Uterus (tissue), 4 donors: ENCODE measurements at places on chromosomes 5 and 9. TPM values are rescaled to one million over a fixed set of nuclear protein-coding genes. Genes with fewer than 3 reads are reported as not detected.

DNA sequence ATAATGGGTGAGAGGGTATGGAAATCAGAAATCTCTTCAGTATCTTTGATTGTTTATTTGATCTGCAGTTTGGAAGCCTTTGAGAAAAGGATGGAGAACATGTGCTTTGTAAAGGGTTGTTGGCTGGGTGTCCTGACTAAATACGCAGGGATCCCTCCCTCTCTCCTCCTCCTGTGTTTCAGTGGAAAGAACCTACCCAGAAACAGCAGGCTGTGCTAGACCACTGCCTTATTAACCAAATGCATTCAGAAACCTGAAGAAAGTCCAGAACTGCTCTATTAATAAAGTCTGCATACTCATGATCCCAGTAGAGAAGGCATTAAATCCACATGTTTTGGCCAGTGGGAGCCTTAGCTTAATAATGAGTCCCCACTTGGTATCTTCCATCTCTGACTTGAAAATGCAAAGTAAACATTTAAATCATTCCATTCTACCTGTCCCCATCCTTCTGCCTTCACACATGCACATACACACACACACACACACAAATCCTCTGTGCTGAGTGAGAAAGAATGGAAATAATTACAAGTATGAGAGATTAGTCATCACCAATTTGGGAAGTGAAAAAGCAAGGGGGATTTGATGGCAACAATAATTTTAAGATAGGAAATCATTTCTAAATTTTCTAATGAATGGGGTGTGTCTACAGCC is 10.0 kb upstream of the LECT2 start:
- no peak for DNase-seq

Gene DMRT2
- not detected for total RNA-seq

Gene SOHLH1
- not detected for total RNA-seq

- no peak for DNase-seq
Measured at GRCh38 chr5:96709152-96709821, 47.1 kb downstream of the CAST start.

- no peak for DNase-seq
Measured at GRCh38 chr9:4894076-4894475, 91.0 kb upstream of the JAK2 start.

GRCh38 chr5:115947260-115947659 is 15.0 kb upstream of the LVRN start:
- no peak for DNase-seq

Gene ZNF883
- total RNA-seq = 6.6 TPM

Gene C9orf85
- total RNA-seq = 8.2 TPM

- DNase-seq = no peak
Measured at GRCh38 chr5:143041-143440, 48.3 kb upstream of the LRRC14B start.

DNA sequence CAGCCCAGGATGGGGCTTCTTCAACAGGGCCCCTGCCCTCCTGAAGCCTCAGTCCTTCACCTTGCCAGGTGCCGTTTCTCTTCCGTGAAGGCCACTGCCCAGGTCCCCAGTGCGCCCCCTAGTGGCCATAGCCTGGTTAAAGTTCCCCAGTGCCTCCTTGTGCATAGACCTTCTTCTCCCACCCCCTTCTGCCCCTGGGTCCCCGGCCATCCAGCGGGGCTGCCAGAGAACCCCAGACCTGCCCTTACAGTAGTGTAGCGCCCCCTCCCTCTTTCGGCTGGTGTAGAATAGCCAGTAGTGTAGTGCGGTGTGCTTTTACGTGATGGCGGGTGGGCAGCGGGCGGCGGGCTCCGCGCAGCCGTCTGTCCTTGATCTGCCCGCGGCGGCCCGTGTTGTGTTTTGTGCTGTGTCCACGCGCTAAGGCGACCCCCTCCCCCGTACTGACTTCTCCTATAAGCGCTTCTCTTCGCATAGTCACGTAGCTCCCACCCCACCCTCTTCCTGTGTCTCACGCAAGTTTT is 23.6 kb downstream of the PCDHGC5 start:
- DNase-seq = peak; percentile 87

DNA sequence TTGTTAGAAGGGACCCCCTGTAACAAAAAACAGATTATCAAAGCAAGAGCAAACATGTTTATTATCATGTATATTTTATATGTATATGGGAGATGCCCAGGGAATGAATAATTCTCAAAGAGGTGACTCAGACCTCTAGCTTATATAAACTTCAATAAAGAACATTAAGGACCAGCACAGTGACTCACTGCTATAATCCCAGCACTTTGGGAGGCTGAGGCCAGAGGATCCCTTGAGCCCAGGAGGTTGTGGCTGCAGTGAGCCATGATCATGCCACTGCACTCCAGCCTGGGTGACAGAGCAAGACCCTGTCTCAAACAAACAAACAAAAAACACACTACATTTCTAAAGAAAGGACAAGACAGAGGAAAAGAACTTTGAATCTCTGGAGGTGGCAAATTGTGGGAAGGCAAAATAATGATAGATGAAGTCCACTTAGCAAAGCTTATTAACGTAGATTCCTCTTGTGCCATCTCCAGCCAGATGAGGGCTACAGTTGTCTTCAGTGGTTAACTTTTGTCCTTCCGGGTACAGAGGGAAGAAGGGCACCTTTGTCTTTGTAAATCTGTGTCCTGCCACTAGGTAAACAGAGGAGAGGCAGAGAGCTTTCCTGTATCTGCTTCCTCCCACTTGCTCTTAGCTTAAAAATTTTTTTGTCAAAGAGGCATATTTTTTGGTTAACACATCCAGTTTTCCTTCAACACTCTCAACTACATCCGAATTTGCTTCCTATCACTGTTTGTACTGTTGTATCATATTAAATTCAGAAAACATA is 7.5 kb upstream of the RFK start:
- no peak for DNase-seq

Gene CYLC2
- total RNA-seq = not detected

DNA sequence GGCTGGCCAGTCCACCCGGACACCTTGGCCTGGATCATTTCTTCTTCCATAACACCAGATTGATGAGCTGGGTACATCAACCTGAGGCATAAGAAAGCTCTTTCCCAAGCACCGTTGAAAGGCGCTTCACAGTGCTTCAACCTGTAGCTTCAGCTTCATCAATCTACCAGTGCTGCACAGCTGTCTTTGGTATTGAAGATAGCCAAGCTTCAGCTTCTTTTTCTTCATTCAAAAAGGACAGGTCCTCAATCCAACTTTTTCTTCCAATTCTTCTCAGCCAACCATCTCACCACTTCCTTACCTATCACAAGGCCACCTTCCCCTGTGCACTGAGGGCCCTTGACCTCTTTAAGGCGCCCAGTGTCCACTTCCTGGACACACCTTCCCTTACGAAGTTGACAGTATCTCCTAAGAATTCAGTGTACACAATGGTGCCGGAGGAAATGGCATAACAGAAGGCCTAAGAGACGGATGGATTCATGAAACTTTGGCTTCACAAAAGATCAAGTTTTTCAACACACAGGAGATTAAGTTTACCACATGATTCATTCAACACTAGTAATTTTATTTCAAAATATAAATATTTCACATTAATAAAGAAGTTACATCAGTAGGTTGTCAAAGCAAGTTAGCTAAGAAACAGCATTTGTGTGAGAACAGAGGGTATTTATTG is 1.4 kb upstream of the CTNNAL1 start:
- DNase-seq = no peak

DNA sequence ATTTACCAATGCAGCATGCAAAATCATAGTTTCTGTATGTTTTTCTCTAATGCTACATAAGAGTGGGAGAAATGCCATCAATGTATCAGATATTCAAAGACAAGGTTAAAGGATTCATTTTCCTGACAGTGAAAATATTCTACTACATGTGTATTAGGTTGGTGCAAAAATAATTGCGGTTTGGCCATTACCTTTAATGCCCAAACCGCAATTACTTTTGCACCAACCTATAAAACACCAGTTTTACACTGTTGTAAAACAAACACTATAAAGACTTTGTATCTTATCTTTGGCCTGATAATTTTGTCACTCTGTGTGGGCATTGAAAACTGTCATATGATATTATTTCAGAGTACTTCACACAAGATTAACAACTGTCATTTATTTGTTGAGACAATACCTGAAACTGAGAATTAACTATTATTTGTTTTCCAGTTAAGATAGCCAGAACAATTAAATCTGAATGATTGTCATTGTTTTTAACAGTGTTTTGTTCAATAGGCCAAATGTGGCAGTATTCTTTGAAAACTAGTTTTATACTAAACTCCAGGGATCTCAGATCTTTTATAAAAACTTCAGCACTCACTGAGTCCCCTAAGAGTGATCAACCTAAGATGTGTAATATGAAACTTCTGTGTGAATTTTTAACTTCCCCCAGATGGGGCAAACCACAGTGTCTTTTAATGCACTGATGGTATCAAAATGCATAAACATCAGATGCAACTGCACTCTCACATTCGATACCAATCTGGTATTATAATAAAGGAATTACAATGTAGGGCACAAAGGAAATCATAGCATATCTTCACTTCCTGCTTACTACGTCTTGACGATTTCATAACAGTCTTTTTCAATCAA is 53.8 kb upstream of the FBN2 start:
- DNase-seq = no peak

- no peak for DNase-seq
Measured at GRCh38 chr5:174922955-174923354, 198.6 kb downstream of the MSX2 start.

Gene PRSS3
- not detected for total RNA-seq

GRCh38 chr5:84453405-84453804 is 68.7 kb upstream of the EDIL3 start:
- no peak for DNase-seq

Gene CCL21
- total RNA-seq = 7.6 TPM
